Activated CD4-positive, alpha-beta T cell treated with anti-CD3 and anti-CD28 coated beads, Interleukin-10, Interleukin-2, amounts not matched to agents 100 ng/mL and 50 ng/mL, durations not matched to agents 16 hours and 8 hours (primary cell): ENCODE measurements at places on chromosomes 4 and X.

DNA sequence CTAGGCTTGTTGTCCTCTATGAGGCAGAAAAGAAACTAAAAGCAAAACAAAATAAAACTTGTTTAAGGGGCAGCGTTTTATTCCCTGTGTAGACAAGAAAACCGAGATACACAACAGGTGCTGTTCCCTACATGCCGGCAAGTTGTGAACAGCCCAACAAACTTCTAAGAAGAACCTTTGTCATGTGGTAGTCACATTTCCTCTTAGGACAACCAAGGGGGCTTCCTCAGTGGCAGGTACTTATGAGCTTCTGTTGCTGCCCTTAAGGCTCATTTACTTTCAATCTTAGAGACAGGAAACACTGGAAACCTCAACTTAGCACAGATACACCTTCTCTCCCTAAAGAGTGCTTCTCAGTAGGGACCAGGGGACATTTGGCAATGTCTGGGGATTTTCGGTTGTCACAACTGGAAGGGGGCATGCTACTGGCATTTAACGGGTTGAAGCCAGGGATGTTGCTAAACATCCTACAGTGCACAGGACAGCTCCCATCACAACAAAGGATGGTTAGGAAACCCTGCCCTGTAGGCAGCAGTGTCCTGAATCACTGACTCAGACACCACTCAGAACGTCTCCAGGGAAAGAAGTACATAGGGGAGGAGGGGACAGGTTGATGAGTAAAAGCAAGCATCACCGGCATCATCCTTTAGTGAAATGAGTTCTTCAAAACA is 111.0 kb downstream of the ASB9 start:
- peak; percentile 77 for DNase-seq

- DNase-seq, result no peak
Measured at GRCh38 chr4:20960291-20960690, 260.0 kb downstream of the PACRGL start.

DNA sequence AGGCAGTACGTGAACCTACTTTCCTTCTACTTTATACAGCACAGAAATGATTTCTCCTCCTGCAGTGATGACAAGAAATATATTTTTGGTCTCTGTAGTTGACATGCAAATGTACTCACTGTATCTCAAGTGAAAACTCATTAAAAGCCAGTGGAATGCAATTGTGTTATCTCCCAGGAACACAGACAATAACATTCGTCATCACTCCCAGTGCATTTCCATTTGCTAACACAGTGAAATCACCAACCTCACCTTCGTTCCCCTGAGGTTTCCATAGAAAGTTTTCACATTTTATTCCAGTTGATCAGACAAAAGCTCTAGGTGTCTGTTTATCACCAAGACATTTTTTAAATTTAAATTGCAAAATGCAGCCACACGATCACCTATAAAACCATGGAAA is 2.5 kb upstream of the SPANXD start:
- no peak for DNase-seq

DNA sequence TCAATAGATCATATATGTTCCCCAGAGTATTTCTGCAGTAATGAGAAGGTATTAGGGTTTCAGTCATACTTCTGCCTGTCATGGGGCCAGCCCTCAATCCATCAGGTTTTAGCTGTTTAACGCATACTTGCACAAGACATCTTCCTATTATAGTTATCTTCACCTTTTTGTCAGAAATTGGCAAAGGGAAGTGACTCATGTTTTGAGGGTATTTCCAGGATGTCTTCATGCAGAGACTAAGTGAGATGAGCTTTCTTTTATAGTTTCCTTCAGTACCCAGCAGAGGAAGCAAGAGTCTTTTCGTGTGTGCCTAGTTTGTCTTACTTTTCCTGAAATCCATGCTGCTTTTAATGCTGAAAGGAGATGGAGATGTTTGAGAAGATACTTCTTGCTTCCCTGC is 9.5 kb downstream of the CSTF2 start:
- peak; percentile 85 for DNase-seq

GRCh38 chr4:185479507-185479971 is 8.0 kb upstream of the CCDC110 start:
- DNase-seq, result peak; percentile 50

DNA sequence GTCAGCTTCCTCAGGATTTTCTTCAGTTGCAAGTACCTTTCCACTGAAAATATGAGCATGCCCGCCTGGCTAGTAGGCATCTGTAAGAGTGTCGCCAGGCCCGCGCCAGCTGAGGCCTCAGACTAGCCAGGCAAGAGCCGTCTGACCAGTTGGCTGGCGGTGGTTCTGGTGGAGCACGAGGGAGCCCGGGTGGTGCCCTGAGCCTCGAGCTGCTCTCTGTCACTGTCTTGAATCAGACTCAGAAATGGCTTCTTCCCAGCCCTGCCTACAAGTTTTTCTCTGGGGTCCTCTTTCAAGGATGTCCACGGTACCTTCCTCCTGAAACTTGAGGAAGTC is 11.9 kb downstream of the GRPEL1 start:
- no peak for DNase-seq

GRCh38 chr4:120841580-120841979 is 80.9 kb downstream of the PRDM5 start:
- DNase-seq, result no peak

- no peak for DNase-seq
Measured at GRCh38 chrX:20046864-20047263, 56.0 kb upstream of the BCLAF3 start.

DNA sequence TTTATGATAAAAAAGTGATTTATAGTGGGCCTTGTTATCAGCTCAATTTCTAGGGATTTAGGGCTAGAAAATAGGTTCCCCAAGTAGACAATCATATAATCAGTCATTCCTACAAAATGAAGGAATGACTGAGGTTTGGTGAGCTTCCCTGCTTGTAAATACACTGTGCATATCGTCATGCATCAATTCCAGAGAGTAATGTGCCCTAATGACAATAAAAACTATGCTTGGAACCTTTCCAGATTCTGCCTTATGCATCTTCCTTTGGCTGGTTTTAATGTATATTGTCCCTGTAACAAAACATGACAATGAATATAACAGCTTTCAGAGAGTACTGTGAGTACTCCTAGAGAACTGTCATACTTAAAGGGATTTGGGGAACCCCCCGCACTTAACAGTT is 1310.9 kb downstream of the PCDH7 start:
- DNase-seq, result no peak

- no peak for DNase-seq
Measured at GRCh38 chr4:140237616-140238350, 83.8 kb upstream of the MAML3 start.

DNA sequence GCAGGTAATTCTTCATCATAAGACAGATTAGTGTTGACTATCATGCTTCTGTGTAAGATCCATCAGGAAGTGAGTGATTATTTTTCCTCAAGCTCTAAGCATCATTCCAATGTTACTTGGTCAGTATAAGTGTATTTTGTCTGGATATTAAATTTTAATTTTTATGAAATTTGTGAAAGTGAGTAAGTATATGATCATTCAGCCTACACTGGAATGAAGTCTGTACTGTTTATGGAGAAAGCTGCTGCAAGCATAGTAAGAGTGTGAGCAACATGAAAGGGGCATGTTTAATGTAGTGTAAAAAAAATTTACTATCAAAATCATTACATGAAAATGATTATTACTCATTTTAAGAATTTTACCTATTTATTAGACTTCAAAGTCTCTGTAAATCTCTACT is 84.8 kb downstream of the IL15 start:
- DNase-seq, result no peak

- no peak for DNase-seq
Measured at GRCh38 chr4:88275516-88275915, 8.8 kb downstream of the PPM1K start.

GRCh38 chrX:85992811-85993229 is 54.5 kb downstream of the CHM start:
- peak; percentile 44 for DNase-seq
